Epithelial cell of umbilical artery (primary cell): ENCODE measurements at places on chromosomes 7 and 10. TPM values are rescaled to one million over a fixed set of nuclear protein-coding genes. Genes with fewer than 3 reads are reported as not detected.

HMX3 gene
- not detected in 2 replicates for total RNA-seq

ACSM6 gene
- total RNA-seq = not detected in 2 replicates

DDX56 gene
- total RNA-seq = 70.8 and 76.1 TPM in 2 replicates

ATRNL1 gene
- total RNA-seq = under 0.01 TPM in 1 of 2 replicates, not detected in the other

SH2B2 gene
- total RNA-seq = 1.4 and 2.3 TPM in 2 replicates

MRLN gene
- not detected in 2 replicates for total RNA-seq

KLHL7 gene
- 42.2 and 44.2 TPM in 2 replicates for total RNA-seq

AKR1C4 gene
- total RNA-seq = not detected in 2 replicates

OR2A7 gene
- total RNA-seq = 0.46 TPM in 1 of 2 replicates, not detected in the other

DOCK4 gene
- total RNA-seq = 138 and 229 TPM in 2 replicates

ITPRID1 gene
- total RNA-seq = not detected in 2 replicates

SPDYE5 gene
- total RNA-seq = not detected in 2 replicates

TMEM140 gene
- total RNA-seq = 4.2 and 22.3 TPM in 2 replicates

SHH gene
- total RNA-seq = under 0.01 TPM in 1 of 2 replicates, not detected in the other

GPC2 gene
- total RNA-seq = 6.8 and 7.0 TPM in 2 replicates

HHEX gene
- 35.1 and 48.2 TPM in 2 replicates for total RNA-seq

MSS51 gene
- 0.65 and 1.4 TPM in 2 replicates for total RNA-seq

GSTO2 gene
- total RNA-seq = 0.32 and 0.91 TPM in 2 replicates

APBB1IP gene
- not detected in 2 replicates for total RNA-seq

SUFU gene
- 2.6 and 2.7 TPM in 2 replicates for total RNA-seq

PRSS37 gene
- total RNA-seq = not detected in 2 replicates

CLDN4 gene
- 0.46 TPM in 1 of 2 replicates, not detected in the other for total RNA-seq

EBLN1 gene
- total RNA-seq = not detected in 2 replicates

RPEL1 gene
- 0.32 TPM in 1 of 2 replicates, not detected in the other for total RNA-seq

EIF4EBP2 gene
- 14.4 and 15.3 TPM in 2 replicates for total RNA-seq

HOXA6 gene
- total RNA-seq = 2.6 and 2.9 TPM in 2 replicates

ZC3HAV1L gene
- total RNA-seq = 12.2 and 13.3 TPM in 2 replicates

PPP1R9A gene
- total RNA-seq = 1.6 and 4.0 TPM in 2 replicates

NUTM2E gene
- under 0.01 TPM in 1 of 2 replicates, not detected in the other for total RNA-seq
